Naive thymus-derived CD4-positive, alpha-beta T cell (primary cell): ENCODE measurements at places on chromosomes 6 and 20. TPM values are rescaled to one million over a fixed set of nuclear protein-coding genes. Genes with fewer than 3 reads are reported as not detected.

DNA sequence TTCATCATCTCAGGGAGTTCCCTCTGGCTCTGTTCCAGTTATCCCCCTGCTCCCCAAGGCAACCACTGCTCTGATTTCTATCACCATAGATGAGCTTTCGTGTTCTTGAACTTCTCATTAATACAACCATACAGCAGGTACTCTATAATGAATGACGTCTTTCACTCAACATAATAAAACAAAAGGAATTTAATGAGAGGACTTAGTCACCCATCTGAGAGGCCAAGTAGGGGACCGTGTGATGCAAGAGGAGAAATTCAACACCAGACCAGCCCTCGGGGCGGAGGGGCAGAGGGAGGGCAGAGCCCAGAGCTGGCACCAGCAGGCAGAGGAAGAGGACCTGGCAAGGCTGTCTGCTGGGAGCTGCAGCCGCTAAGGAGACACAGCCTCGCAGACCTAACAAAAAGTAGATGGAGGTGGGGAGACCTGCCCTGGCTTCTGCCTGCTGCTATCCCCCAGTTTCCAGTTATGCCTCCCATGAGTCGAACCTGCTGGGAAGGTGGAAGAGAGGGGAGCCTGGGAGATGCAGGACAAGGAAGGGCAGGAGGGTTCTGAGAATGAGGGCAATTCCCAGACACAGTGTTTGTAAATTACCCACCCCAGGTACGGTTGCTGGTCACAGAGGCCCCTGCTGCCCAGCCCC is 13.8 kb downstream of the CCN5 start:
- DNase-seq, result no peak

- DNase-seq, result no peak
Observed at GRCh38 chr6:166446567-166447065, 63.9 kb upstream of the MPC1 start.

- peak; percentile 62 for DNase-seq
Observed at GRCh38 chr6:15491255-15491985, 171.4 kb downstream of the DTNBP1 start.

Gene SEC63
- 25.5 TPM for polyA plus RNA-seq

Gene SLC35D3
- not detected for polyA plus RNA-seq

GRCh38 chr20:8150591-8150990 is 18.5 kb downstream of the PLCB1 start:
- no peak for DNase-seq

Gene ETV7
- polyA plus RNA-seq, result 0.79 TPM

Gene DEFB116
- polyA plus RNA-seq, result not detected

Gene PLCB4
- 0.09 TPM for polyA plus RNA-seq

DNA sequence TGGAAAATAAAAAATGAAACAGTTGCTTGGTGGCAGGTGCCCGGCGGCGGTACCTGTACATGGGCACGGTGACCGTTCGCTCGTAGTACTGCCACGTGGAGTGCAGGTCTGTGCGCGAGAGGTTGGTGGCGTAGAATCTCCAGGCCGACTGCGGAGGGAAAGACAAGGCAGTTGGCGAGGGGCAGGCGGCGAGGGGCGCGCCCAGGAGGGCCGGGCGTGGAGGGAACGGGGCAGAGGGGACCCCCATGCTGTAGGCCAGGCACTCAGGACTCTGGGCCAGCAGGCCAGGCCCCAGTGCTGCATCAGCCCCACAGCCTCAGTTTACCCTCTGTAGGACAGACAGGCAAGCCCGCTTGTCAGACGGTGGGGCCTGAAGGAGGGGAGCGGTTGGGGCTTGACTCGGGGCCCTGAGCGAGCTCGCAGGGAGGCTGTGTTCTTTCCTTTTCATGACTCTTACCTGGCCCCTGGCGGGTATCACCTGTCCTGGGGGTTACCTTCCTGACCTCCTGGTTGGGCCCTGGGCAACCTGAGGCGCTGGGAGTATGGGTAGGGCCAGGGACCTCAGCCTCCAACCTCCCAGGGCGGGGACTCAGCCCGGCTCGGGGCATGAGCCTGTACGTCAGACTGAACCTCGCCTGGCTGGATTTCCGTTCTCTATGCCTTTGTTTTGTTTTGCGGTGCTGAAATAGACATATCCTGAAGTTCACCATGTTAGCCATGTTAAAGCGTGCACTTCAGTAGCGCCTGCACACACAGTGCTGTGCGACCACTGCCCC is 38.5 kb downstream of the KCNQ2 start:
- DNase-seq, result peak; percentile 50

DNA sequence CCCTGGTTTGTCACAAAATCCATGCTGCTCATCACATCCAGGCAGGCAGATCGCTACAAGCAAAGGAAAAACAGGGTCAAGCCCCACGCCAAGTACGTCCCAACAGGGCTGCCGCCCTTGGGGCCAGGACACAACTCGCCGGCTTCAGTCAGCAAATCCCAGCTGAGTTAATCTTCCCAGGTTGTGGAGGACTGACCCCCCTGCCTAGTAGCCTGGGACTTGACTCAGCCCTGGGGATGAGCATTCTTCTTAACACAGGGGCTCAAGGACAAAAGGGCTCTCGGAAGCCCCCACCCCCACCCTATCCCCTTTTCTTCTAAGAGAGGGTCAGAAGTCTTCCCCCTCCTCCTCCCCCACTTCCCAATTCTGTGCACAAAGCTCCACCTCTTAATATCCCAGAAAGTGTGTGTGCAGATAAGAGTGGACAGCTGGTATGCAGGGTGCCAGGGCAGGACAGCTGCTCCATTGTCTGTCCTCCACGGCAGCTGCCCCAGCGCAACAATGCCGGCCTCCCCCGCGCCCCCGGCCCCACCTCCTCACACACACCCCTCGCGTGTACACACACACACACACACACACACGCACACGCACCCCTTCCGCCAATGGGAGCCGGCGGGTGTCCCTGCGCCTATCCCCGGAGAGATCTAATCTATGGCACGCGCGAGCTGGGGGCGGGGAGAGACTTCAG is 4.5 kb downstream of the DLL1 start:
- no peak for DNase-seq

GRCh38 chr6:125123468-125124048 is 30.0 kb upstream of the TPD52L1 start:
- no peak for DNase-seq

- DNase-seq, result no peak
Observed at GRCh38 chr20:40438161-40438830, 250.7 kb downstream of the MAFB start.
